Activated CD4-positive, alpha-beta T cell treated with anti-CD3 and anti-CD28 coated beads, Interleukin-2, amount 10 ng/mL, durations not matched to agents 7 days and 5 days (primary cell): ENCODE measurements at places on chromosomes 5 and 9. TPM values are rescaled to one million over a fixed set of nuclear protein-coding genes. Genes with fewer than 3 reads are reported as not detected.

SV2C gene
- total RNA-seq = 0.07 TPM

DNA sequence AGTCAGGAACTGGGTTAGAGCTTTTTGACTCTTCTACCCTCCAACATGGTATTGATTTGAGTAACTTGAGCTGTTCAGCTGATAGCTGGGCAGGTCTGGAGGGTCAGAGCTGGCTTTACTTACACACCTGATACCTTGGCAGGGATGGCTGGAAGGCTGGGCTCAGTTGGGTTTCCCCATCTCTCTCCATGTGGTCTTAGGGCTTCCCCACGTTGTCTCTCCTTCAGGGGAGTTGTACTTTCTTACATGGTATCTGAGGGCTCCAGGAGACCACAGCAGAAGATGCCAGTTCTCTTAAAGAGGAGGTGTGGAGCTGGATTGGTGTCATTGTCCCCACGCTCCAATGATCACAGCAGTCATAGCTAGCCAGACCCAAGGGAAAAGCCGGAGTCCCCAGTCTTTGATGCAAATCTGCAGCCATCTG, 25.6 kb downstream of the ISOC1 start:
- no peak overlapping the region for H3K4me3 ChIP-seq
- no peak overlapping the region for H3K27ac ChIP-seq
- no peak for DNase-seq
- no peaks in the 10 kb centered on the region for H3K4me1 ChIP-seq
- no peaks in the 10 kb centered on the region for H3K36me3 ChIP-seq

DNA sequence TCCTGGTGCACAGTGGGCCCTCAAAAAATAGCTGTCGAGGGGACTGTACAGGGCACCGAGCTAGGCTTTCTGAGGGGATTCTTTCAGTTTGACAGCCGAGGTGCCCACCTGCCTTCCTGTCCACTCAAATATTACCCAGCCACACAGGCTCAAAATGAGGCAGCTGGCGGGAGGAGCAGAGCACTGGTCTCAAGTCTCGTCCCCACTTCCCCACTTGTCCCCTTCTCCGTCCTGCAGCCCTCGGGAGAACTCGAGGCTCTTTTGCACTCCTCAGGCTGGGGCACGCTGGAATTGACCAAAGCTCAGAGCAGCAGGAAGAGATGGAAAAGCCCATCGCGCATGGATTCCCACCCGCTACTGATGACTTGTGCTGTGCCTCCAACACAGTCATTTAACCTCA, 185.2 kb downstream of the HSPA4 start:
- no peak for DNase-seq
- H3K27ac ChIP-seq = no peak overlapping the region
- H3K36me3 ChIP-seq = no peaks in the 10 kb centered on the region
- no peaks in the 10 kb centered on the region for H3K27me3 ChIP-seq
- H3K4me3 ChIP-seq = no peak overlapping the region
- peaks cover 11% of the 10 kb centered on the region for H3K4me1 ChIP-seq

GRCh38 chr9:95970317-95970716, 94.8 kb downstream of the ERCC6L2 start:
- H3K4me3 ChIP-seq = no peak overlapping the region
- DNase-seq = no peak
- H3K4me1 ChIP-seq = peaks cover 10% of the 10 kb centered on the region
- H3K27ac ChIP-seq = no peak overlapping the region
- H3K27me3 ChIP-seq = no peaks in the 10 kb centered on the region

PKN3 gene
- 9.1 TPM for total RNA-seq

GRCh38 chr5:40691894-40692293, 12.2 kb downstream of the PTGER4 start:
- no peak overlapping the region for H3K27ac ChIP-seq
- peaks cover 40% of the 10 kb centered on the region for H3K4me1 ChIP-seq
- DNase-seq = no peak
- H3K27me3 ChIP-seq = no peaks in the 10 kb centered on the region

ADRA1B gene
- not detected for total RNA-seq

GRCh38 chr9:237141-237857, 22.6 kb downstream of the DOCK8 start:
- no peak overlapping the region for H3K4me3 ChIP-seq
- H3K27ac ChIP-seq = peak overlapping the region; percentile 82
- peaks cover 4% of the 10 kb centered on the region for H3K27me3 ChIP-seq
- DNase-seq = no peak
- H3K36me3 ChIP-seq = peaks cover 64% of the 10 kb centered on the region
- peaks cover 58% of the 10 kb centered on the region for H3K4me1 ChIP-seq

LHX3 gene
- not detected for total RNA-seq

PTGS1 gene
- total RNA-seq = not detected

GRCh38 chr5:114055318-114056184, 306.3 kb upstream of the KCNN2 start:
- no peak overlapping the region for H3K4me3 ChIP-seq
- no peak for DNase-seq
- peaks cover 33% of the 10 kb centered on the region for H3K27me3 ChIP-seq
- H3K4me1 ChIP-seq = no peaks in the 10 kb centered on the region
- no peak overlapping the region for H3K27ac ChIP-seq
- H3K36me3 ChIP-seq = no peaks in the 10 kb centered on the region

SLC46A2 gene
- total RNA-seq = not detected

DNA sequence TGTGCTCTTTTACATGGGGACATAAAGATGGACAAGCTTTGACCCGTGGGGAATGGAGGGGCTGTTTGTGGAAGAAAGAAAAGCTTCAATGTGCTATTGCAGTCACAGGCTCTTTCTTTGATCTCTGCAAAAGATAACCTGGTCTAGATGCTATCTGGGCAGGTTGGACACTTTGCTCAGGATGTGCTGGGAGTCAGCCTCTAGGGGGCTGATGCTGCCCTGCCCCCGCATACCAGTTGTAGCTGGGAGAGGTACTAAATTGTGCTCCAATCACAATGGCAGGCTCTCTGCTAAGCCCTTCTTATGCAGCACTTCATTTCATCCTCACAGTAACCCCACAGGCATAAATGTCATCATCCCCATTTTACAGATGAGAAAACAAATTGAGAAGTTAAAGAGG, 67.2 kb downstream of the PSD2 start:
- H3K4me1 ChIP-seq = no peaks in the 10 kb centered on the region
- H3K36me3 ChIP-seq = no peaks in the 10 kb centered on the region
- H3K27me3 ChIP-seq = peaks cover 8% of the 10 kb centered on the region
- no peak overlapping the region for H3K27ac ChIP-seq
- no peak for DNase-seq

BTNL8 gene
- not detected for total RNA-seq

COL23A1 gene
- not detected for total RNA-seq

IDNK gene
- total RNA-seq = 7.8 TPM

DNA sequence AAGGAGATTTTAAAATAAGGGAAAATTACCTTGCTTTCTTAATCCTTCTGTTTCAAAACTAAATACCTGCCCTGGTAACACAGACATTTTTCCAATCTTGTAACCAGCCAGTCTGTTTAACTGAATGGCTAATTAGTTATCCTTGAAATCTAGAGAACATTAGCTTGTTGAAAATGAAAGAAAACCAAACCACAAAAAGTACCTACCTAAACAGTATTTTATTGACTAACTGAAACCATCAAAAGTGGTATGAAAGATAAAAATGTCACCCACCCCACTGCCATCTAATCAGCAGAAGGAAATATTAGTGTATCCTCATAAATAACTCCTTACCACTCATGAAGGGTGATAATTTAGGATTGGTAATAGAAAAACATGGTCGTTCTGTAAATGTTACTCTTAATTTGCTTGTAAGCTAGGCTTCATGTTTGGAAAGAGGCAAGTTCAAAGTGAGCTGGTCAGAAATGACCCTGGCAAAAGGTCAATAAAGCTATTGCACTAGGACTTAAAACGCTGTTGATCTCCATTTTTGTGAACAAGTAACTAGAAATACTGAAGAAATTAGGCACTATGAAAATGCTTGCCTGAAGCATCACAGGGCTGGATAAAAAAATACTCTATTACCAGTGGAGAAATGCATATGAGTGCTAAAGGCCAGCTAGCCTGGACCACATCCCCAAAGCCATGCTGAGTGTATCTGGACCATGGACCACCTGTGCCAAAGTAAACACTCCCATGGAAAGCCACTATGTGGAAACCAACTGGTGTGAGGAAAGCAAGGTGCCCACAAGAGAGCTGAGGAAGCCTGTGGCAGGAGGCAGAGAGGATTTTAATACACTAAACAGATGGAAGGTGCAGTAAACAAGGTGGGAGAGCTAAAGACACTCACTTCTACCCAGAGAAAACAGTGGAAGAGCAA, 8.4 kb downstream of the SEMA5A start:
- no peak for DNase-seq
- no peak overlapping the region for H3K27ac ChIP-seq
- H3K36me3 ChIP-seq = no peaks in the 10 kb centered on the region
- H3K4me1 ChIP-seq = no peaks in the 10 kb centered on the region

DNA sequence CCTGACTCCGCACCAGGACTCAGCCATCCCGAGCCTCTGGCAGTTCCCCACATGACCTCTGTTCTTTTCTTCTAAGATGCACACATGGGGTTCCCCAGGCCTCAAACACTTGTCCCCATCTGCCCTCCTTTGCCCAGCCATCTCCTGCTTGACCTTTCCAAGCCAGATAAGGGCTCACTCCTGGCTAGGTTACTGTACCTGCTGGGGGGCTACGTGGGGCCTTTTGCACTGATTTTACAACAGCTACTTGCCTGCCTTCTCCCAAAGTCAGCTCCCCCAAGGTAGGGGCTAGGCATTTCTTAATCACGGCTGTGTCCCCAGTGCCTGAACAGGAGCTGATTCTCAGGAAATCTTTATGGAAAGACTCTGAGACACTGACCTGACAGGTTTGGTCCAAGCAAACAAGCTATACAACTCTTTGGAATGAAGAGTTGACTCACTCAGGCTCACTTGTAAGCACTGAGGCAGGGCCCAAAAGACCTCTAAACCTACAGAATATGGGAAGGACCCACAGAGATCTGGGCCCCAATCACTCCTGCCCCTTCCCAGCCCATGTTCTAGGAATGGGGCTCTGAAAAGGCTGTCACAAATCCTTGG, 2.5 kb downstream of the MACROH2A1 start:
- DNase-seq = no peak
- peaks cover 9% of the 10 kb centered on the region for H3K27me3 ChIP-seq
- no peak overlapping the region for H3K4me3 ChIP-seq
- peaks cover 77% of the 10 kb centered on the region for H3K4me1 ChIP-seq
- peaks cover 39% of the 10 kb centered on the region for H3K36me3 ChIP-seq

- peak overlapping the region; percentile 95 for H3K27ac ChIP-seq
- H3K4me3 ChIP-seq = peak overlapping the region; percentile 47
- H3K36me3 ChIP-seq = peaks cover 11% of the 10 kb centered on the region
- DNase-seq = peak; percentile 54
- peaks cover 78% of the 10 kb centered on the region for H3K4me1 ChIP-seq
These were observed 28.1 kb downstream of the ARHGAP26 start for GRCh38 chr5:142798099-142798770.

- peaks cover 9% of the 10 kb centered on the region for H3K4me1 ChIP-seq
- H3K27ac ChIP-seq = no peak overlapping the region
- DNase-seq = no peak
- no peak overlapping the region for H3K4me3 ChIP-seq
- peaks cover 48% of the 10 kb centered on the region for H3K27me3 ChIP-seq
These were observed 46.3 kb downstream of the STC2 start for GRCh38 chr5:173281910-173282309.

DNA sequence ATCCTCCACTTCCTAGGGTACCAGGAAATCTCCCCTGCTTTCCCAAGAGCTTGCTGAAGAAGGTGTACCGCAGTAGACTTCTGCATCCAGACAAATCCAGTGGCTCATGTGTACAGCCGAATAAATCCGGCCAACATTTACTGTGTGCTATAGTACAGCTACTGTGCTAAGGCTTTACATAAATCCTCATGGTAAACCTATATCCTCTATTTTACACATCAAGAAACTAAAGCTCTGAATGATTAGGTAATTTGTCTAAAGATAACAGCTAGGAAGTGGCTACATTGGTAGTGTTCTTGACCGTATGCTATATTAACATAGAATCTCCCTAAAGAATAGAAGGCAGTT, 511 bp upstream of the WDR41 start:
- peaks cover 3% of the 10 kb centered on the region for H3K36me3 ChIP-seq
- DNase-seq = no peak
- peak overlapping the region; percentile 85 for H3K27ac ChIP-seq
- peak overlapping the region; percentile 78 for H3K4me3 ChIP-seq

CYLC2 gene
- not detected for total RNA-seq

- H3K36me3 ChIP-seq = no peaks in the 10 kb centered on the region
- H3K27me3 ChIP-seq = peaks cover 38% of the 10 kb centered on the region
- H3K4me3 ChIP-seq = no peak overlapping the region
These were observed 13.9 kb upstream of the TENT4A start for GRCh38 chr5:6699357-6699756.

DNA sequence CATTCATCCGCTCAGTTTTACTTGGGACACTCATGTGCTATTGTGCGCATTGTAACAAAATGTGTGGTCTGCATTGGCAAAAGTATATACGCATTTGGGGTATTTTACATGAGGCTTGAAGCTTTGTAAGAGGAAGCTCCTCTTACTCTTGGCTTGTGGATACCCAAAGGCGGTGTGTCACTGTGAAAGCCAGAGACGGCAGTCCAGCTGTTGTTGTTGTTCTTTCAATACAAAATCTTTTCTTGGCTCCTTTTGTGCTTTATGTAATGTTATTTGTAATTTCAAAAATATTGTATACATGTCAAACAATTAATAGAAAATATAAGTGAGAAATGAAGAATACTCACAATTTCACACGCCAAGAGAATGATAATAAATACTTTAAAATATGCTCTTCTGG, 128.3 kb upstream of the MOCS2 start:
- no peaks in the 10 kb centered on the region for H3K36me3 ChIP-seq
- H3K27ac ChIP-seq = no peak overlapping the region
- peaks cover 7% of the 10 kb centered on the region for H3K27me3 ChIP-seq
- no peaks in the 10 kb centered on the region for H3K4me1 ChIP-seq

SLC34A3 gene
- not detected for total RNA-seq

GRCh38 chr5:177539411-177539810, 15.0 kb downstream of the FAM193B start:
- DNase-seq = no peak
- H3K27ac ChIP-seq = no peak overlapping the region
- H3K36me3 ChIP-seq = peaks cover 12% of the 10 kb centered on the region
- H3K4me3 ChIP-seq = no peak overlapping the region

- DNase-seq = peak; percentile 18
- H3K4me1 ChIP-seq = peaks cover 19% of the 10 kb centered on the region
- no peak overlapping the region for H3K27ac ChIP-seq
These were observed 41.3 kb upstream of the SV2C start for GRCh38 chr5:76041863-76042262.

DNA sequence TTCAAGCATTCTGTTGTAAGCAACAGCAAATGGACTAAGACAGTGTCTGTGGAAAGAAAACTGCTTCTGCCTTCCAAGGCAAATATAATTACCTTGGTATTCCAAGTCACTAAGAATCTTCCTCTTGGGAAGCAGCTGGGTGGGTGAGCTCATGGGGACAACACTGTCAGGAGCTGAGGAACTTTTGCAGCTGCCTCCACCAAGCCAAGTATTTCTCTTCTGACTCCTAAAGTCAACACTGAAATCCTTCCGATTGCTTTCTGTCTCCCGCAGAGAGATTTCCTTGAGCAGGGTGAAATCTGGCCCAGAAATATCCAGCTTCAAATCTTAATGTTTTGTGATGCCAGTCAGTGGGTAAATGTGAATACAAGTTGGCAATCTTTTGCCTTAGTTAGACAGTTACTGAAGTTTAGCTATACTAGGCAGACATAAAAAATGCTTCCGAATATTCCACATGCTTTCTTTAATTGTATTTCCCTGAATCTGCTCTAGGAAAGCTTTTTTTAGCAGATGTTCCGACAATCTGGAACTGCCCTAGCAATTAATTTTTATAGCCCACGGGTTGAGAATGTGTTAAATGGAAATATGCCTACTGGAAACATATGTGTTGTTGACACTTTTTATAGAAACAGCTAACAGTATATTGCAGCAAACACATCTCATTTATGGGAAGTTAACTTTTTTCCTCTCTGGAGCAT, 369.9 kb upstream of the DAB2 start:
- H3K4me1 ChIP-seq = no peaks in the 10 kb centered on the region
- H3K27ac ChIP-seq = no peak overlapping the region
- H3K27me3 ChIP-seq = peaks cover 3% of the 10 kb centered on the region
- H3K4me3 ChIP-seq = no peak overlapping the region
